ENCODE measurements at places on chromosomes 2 and 18.

DNA sequence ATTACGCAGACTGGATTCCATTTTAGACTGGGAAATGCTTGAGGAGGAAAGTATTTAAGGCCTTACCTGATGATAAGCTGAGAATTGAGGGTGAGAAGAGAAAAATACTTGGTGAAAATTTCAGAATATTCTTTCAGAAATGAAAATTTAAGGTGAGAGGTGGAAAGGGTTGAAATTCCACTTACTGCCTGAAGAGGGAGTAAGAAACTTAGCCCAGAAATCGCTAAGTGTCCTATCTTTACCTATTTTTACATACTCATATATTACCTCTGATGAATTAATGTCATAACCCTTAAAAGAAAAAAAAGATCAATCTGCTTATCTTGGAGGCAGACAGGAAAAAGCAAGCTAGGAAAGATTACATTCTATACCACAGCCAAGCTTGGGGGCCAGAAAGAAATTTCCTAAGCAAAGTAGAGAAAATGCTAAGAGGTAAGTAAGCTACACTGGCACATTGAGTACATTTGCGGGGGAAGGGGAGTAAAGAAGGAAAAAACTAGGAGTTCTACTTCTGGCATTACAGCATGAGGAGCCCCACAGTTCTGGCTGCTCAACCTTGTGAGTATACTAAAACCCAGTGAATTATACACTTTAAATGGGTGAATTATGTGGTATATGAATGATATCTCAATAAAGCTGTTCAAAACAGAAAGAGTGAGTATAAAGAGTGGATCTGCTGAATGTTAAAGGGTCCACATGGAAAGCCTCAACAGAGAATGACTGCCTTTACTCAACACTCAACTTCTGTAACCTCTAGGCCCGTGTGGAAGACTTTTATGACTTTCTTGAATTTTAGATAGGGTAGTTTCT, 33.8 kb downstream of the SMC6 start:
- DNase-seq, result peak; percentile 56

- peak; percentile 76 for DNase-seq
Measured at GRCh38 chr18:35153609-35154272, 87.1 kb upstream of the ZNF397 start.

DNA sequence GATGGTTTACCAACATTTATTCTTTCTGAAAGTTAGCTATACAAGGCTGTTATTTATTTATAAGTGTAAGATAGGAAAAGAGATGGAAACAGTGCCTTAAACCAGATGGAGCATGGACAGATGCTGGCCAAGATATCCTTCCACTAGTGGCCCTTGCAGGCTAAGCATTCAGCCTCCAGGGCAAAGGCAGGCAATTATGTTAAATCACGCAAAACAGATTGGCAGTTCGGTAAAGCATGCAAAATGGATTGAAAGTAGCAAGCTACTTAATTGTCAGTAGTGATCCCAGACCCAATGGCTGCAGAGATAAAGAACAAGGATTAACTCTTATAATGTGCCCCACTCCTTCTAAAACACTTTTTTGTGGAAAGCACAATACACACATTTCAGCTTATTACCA, 105.4 kb upstream of the MAP4K3 start:
- DNase-seq, result no peak

- no peak for DNase-seq
Measured at GRCh38 chr2:48266698-48267097, 263.3 kb upstream of the STON1 start.
